ENCODE measurements at places on chromosomes 12 and 14.
A peak's percentile ranks its signal among the peaks of the same experiment; 100 is the strongest.

DNA sequence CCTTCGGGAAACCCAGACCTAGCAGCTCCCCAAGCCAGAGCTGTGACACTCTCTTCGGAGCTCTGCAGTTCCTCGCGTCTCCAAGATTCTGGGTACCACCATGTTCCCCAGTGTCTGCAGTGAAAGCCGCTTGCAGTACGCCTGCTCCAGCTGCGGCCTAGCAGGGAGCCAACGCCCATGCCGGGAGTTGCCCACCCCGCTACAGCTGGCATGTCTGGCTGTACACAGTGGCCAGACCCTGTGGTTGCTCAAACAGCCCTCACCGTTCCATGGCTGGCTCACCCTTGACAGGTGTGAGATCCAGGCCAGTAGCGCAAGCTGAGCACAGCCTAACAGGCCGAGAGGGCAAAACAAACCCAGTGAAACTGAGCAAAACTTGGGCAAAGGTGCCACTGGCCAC is 503.8 kb upstream of the RPL10L start:
- no peak for DNase-seq

- no peak for DNase-seq
These were observed 11.0 kb downstream of the PSMD9 start for GRCh38 chr12:121899590-121899989.

- no peak for DNase-seq
These were observed 164.2 kb downstream of the NDUFA12 start for GRCh38 chr12:94839347-94839746.

GRCh38 chr12:56222531-56222895 is 791 bp upstream of the RNF41 start:
- DNase-seq, result no peak

- DNase-seq, result no peak
These were observed 2.7 kb upstream of the TC2N start for GRCh38 chr14:91870001-91870400.

GRCh38 chr12:128120035-128120434 is 146.9 kb upstream of the TMEM132C start:
- no peak for DNase-seq

- no peak for DNase-seq
These were observed 103.9 kb downstream of the AVPR1A start for GRCh38 chr12:63047146-63047545.

DNA sequence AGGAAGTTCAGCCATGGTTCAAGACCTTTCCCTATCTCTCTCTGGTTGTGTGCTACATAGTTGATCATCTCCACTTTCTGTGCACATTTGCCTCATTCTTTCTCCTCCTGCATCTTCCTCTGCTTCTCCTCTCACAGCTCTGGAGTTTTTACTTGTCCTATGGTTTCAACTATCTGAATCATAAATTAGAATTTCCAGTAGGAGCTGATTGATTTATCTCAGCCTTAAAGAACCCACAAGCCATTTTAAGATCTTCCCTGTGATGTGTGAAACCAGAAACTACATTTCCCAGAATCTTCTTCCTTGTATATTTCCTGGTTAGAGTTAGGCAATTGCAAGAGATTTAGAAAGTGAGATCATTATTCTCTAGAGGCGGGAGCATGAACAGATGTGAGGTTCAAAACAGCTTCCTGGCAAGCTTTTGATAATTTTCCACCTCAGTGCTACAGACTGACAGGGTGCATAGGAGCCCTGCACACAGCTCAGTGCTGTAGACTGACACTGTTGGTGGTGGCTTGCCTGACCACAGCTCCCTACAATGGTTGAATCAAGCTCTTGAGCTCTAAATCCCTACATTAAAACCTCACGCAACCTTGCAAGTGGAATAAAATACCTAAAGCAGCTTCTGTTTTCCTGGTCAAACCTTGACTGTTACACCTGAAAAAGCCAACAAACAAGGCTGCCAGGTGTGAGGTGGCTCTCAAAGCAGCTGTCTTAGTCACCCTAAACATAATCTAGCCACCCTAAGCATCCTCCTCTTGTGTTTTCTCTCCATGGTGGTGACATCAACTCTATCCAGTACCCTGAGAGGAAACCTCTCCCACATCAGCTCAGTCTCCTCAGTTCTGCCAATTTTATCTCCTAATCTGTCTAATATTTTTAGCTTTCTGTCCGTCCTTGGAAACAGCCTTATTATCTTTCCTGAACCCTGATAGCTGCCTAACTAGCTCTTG is 21.5 kb upstream of the IFNG start:
- DNase-seq, result no peak

- DNase-seq, result no peak
These were observed 56.7 kb upstream of the LRFN5 start for GRCh38 chr14:41549821-41550607.

- no peak for DNase-seq
These were observed 188.9 kb downstream of the ETV6 start for GRCh38 chr12:11838403-11838802.

DNA sequence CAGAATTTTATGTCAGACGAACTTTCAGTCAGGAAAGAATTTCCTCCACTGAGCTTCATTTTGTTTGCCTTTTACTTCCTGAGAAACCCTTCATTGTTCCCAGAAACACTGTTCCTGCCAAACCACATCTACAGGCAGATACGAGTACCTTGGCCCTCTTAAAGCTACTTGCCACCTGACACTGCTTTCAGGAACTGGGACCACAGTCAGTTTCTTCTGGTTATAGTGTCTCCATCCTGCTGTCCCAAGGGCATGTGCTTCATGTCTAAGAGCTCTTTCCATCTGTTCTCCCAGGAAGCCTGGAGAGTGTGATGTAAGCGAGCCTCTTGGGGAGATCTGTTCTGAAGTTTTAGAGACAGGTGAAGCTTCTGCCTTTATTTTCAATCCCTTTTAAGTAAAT is 161.7 kb upstream of the PLEKHA5 start:
- no peak for DNase-seq

GRCh38 chr14:77580964-77581505 is 35.4 kb downstream of the SPTLC2 start:
- DNase-seq, result no peak

- peak; percentile 2 for DNase-seq
These were observed 1.8 kb downstream of the IGF1 start for GRCh38 chr12:102478405-102479098.

DNA sequence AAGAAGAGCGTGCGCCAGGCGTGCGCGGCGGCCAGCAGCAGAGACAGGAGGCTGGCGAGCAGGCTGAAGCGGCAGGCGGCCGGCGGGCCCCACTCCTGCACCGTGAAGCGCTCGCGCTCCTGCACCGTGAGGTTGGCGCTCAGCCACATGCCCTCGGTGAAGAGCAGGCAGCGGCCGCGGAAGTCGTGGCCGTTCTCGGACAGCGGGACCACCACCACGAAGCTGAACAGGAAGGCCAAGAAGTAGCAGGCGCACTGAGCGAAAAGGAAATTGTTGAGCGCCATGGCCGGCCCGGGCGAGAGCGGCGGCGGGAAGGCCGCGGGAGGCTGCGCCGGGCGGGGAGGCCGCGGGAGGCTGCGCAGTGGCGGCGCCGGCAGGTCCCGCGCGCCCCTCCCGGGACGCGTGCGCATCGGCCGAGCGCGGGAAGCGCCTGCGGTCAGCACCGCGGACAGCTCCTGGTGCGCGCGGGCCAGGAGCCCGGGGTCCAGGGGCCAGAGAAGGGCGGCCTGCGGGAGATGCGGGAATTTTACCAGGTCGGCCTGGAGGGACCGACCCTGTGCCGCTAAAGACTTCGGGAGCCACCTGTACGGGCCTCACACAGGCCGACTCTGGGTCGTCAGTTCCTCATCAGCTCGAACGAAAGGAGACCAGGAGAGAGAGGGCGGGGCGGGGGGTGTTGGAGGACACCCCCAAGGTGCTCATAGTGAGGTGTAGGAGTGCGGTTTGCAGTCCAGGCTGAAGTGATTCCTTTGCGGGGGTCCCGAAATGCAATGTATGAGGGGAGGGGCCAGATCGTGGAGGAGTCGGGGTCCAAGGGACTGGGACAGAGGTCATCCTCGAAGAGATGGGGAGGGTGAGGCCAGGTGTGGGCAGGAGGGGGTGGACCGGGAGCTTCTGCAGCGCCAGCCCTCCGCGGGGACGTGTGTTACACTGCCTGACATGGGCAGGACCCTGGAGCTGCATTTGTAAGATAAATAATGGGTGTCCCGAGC is at the start of gene TMEM179:
Gene TMEM179 (minus strand): TSS at position 315 of the 992 bp plus-strand sequence. CDS start 31 bp downstream, at position 284.
- no peak for DNase-seq

GRCh38 chr12:51900323-51900889 is 6.9 kb upstream of the ACVRL1 start:
- no peak for DNase-seq

- no peak for DNase-seq
These were observed 1.6 kb downstream of the ACVR1B start for GRCh38 chr12:51953089-51953488.

- DNase-seq, result no peak
These were observed 166.4 kb downstream of the STXBP6 start for GRCh38 chr14:24883576-24883975.

- DNase-seq, result no peak
These were observed 120.9 kb upstream of the HIF1A start for GRCh38 chr14:61574514-61574807.

DNA sequence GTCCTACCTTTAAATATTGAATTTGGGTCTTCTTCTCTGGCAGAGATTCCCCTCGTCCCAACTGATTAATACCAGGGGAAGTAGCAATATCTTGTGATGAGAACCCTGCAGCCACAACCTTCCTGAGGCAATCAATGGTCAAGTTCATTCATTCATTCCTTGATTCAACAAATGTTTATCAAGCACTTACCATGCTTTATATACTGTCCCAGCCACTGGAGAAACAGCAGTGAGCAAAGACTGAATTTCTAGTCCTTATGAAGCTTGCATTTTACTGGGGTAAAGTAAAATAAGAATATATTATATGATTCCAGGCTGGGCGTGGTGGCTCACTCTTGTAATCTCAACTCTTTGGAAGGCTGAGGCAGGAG is 300 bp upstream of the GIT2 start:
- no peak for DNase-seq

GRCh38 chr14:96904201-96904600 is 107.0 kb downstream of the VRK1 start:
- DNase-seq, result no peak

GRCh38 chr14:68822132-68822651 is 29.3 kb upstream of the ZFP36L1 start:
- DNase-seq, result no peak

DNA sequence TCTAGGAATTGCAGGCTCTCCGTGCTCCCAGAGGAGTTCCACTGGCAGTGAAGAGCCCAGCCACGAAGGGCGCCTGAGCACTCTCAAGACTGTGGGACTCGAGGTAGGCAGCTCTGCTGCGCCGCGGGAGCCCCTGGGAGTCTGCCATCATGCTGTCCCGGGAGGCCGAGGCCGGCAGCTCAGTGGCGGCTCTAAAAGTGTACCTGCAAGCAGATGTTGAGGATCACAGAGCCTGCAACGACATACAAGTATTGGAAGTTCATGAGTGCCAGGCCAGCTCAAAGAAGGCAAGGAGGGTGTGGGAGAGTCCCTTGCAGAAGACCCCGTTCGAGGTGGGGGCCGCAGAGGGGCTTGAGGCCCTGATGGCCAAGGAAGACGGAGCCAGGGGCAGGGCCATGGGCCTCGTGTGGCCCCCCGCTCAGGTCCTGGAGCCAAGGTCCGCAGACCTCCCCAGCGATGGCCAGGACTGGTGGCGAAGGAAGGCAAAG is 62.7 kb downstream of the MUCL1 start:
- DNase-seq, result no peak

DNA sequence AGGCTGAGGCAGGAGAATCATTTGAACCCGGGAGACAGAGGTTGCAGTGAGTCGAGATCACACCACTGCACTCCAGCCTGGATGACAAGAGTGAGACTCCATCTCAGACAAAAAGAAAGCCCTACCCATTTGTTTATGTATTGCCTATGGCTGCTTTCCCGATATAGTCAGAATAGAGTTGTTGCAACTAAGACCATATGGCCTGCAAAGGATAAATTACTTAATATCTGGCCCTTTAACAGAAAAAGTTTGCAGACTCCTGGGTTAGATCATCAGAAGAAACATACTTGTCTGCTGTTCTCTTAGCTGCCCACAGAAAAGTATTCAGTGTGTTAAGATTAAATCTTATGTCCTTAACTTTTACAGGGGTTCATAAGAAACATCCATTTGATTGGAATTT is 122.4 kb upstream of the VASH1 start:
- DNase-seq, result no peak

GRCh38 chr12:15037091-15037687 is 64.3 kb downstream of the PDE6H start:
- no peak for DNase-seq

DNA sequence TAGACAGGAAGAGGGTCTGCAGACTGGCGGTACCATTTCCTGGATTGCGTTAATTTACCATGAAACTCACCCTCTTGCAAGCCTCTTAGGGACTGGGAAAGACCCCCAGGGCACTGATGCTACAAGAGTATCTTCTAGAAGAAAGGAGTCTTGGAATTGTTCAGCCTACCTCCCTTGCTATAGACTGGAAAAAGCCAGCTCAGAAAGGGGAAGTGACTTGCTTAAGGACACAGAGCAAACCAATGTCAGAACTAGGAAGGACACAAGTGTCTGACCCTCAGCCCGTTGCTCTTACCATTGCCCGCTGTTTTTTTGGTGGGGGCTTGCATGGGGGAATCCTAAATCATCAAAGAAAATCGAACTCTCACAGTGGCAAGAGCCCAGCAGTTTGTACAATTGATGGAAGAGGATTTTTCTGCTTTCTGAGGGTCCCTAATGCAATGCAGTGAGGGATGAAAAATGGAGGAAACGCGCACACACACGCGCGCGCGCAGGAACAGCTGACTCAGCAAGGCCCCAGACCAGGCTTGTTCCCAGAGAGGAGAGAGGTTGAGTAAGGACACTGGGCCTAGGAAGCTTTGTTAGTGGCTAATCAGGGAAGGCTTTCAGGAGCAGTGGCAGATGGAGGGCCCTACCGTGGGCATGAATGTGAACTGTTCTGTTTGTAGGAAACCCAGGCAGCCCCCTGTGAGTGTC is 50.9 kb downstream of the RIN3 start:
- DNase-seq, result peak; percentile 59

- DNase-seq, result no peak
These were observed 1004.2 kb upstream of the SEL1L start for GRCh38 chr14:82537831-82538230.

GRCh38 chr12:105561546-105562198 is 231.2 kb downstream of the C12orf75 start:
- no peak for DNase-seq

GRCh38 chr12:52207895-52208294 is 16.1 kb upstream of the KRT80 start:
- no peak for DNase-seq

DNA sequence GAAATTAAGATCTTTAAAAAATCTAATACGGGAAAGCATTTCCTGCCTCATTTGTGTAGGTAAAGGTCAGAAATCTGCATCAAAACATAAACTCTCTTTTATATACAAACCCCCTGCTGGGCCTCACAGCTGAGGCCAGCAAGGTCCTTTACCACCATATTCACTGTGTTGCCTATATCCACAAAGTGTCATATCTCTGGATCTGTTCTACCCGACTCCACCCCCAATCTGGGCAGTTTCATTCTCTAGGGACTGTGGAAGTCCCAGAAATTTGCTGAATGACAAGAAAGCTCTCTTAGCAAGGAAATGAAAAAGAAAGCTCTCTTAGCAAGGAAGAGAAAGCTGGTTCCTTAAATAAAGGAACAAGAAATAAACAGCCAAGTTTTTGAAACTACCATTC is 301.7 kb downstream of the KCNH5 start:
- DNase-seq, result no peak

- no peak for DNase-seq
These were observed 37.7 kb downstream of the NRDE2 start for GRCh38 chr14:90293766-90294730.
